Activated naive CD4-positive, alpha-beta T cell treated with anti-CD3 and anti-CD28 coated beads, Interleukin-2, amount 50 U/mL, for 72 hours (primary cell): ENCODE measurements at places on chromosomes 4 and X.

DNA sequence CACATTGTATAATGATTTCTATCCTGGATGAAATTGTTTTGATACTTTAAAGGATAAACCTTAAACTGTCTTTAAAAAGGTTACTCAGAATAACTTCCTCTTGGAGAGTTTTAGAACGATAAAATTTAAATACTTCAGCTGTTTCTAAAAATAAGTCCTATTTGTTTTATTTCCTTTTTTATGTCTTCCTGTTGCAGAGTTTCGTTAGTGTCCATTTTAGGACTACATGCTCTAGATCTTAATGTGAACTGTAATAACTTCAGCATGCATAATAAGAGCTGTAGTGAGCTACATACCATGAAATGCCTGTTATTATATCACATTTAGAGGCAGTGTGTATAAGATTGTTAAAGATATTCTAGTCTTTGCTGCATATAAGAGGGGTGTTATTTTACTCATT lies 14.6 kb downstream of the ATP10D start:
- no peak for DNase-seq

DNA sequence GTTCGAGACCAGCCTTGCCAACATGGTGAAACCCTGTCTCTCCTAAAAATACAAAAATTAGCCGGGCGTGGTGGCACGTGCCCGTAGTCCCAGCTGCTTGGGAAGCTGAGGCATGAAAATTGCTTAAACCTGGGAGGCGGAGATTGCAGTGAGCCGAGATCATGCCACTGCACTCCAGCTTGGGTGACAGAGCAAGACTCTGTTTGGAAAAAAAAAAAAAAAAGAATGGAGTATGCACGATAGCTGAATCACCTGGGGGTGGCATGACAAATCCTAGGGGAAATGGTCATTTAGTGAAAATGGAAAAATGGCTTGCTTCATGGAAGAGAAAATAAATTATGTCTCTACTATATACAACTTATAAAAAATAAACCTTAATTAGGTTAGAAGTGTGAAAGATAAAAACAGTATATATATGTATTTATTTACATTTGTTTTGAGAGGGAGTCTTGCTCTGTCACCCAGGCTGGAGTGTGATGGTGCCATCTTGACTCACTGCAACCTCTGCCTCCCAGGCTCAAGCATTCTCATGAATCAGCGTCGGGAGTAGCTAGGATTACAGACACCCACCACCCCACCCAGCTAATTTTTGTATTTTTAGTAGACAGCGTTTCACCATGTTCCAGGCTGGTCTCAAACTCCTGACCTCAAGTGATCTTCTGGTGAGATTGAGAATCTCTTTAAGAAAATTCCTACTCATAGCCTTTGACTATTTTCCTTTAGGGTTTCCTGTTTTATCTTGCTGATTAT lies 19.3 kb upstream of the ING2 start:
- no peak for DNase-seq

DNA sequence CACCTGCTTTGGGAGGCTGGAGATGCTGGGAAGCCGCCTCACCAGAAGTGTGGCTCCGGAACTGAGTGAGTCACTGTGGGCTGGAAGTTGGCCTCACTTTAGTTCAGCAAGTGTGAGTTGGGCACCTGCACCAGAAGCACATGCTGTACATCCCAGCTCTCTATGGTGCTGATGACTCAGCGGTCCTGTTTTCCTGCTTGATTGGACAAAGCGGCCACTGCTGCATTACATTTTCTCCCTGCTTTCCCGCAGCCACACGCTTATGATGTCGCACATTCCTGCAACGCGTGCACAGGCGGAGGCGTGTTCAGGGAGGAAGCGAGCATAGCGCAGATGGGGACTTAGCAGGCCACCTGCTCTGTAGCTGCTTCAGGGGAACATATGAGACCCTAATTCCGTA lies 26.7 kb upstream of the CLDN34 start:
- no peak for DNase-seq

- DNase-seq: no peak
These were observed 195.7 kb upstream of the GK2 start for GRCh38 chr4:79603681-79604080.

GRCh38 chr4:153453402-153453801 lies 12.8 kb upstream of the TMEM131L start:
- DNase-seq: no peak

GRCh38 chr4:107734120-107734519 lies 14.1 kb upstream of the PAPSS1 start:
- DNase-seq: no peak

DNA sequence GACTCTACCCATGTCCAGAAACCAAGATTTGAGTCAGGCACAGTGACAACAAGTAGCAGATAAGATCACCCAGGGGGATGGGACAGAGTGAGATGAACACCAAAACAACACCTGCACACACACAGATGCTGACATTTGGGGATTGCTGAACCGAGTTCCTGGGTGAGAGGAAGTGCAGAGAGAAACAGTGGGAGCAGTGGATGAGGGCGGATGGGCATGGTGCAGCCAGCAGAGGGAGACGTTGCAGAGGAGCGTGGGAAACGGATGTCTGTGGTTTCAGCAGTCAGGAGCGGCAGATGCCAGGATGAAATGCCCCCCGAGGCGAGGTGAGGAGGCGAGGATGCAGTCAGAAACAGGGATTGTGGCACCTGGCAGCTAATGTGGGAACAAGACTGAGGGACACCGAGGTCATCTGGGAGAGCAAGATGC lies 78.6 kb upstream of the STS start:
- no peak for DNase-seq

GRCh38 chr4:8599657-8600056 lies 7.1 kb downstream of the CPZ start:
- no peak for DNase-seq
